Natural killer cell treated with Interleukin-12 subunit alpha and Interleukin-12 subunit beta and Interleukin-15 and Interleukin-18, amount 100 ng/mL, for 72 hours (primary cell): ENCODE measurements at places on chromosomes 5 and 9. TPM values are rescaled to one million over a fixed set of nuclear protein-coding genes. Genes with fewer than 3 reads are reported as not detected.
A peak's percentile ranks its signal among the peaks of the same experiment; 100 is the strongest.

DNA sequence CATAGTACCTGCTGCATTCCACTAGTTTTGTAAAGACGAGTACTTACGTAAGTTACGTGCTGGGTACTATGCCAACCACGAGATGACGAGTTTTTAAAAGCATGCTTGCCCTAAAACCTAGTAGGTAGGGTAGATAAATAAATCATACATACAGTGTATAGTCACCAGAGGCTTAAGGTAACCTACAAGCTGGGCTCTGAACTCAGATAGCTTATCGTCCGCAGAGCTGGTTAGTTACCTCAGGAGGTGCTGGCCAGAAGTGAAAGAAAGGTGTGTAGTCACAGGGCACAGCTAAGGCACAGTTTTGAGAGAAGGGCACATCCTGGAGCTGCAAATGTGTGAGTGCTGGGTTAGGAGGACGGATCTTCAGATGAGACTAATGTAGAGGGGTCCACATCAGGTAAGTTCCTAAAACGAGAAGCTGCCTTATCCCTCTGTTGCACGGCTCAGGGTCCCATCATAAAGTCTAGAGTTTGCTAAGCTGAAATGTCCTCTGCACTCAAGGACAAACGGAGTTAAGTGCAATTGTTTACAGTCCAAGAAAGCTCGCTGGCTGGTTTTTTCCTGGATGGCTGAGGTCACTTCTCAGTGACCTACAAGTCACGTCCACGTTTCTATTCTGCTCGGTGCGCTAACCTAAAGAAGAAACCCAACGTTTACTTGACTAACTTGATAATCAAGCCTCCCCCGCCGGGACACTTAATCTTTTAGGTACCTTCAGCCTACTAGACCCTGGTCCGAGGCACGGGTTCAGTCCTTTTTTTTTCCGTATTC lies 1.1 kb upstream of the SNX24 start:
- H3K4me1 ChIP-seq = peaks cover 14% of the 10 kb centered on the region
- no peak for DNase-seq
- peak overlapping the region; percentile 86 for H3K27ac ChIP-seq
- peaks cover 8% of the 10 kb centered on the region for H3K27me3 ChIP-seq
- peak overlapping the region; percentile 94 for H3K4me3 ChIP-seq

GRCh38 chr5:93307557-93307956 lies 273.5 kb downstream of the NR2F1-AS1 start:
- H3K36me3 ChIP-seq = no peaks in the 10 kb centered on the region
- H3K27ac ChIP-seq = no peak overlapping the region
- H3K27me3 ChIP-seq = no peaks in the 10 kb centered on the region
- no peaks in the 10 kb centered on the region for H3K4me1 ChIP-seq

GRCh38 chr5:135944967-135945560 lies 9.7 kb downstream of the LECT2 start:
- no peaks in the 10 kb centered on the region for H3K36me3 ChIP-seq
- peaks cover 49% of the 10 kb centered on the region for H3K27me3 ChIP-seq
- H3K27ac ChIP-seq = no peak overlapping the region
- no peak for DNase-seq
- H3K4me3 ChIP-seq = no peak overlapping the region

- peaks cover 79% of the 10 kb centered on the region for H3K4me1 ChIP-seq
- peak overlapping the region; percentile 79 for H3K27ac ChIP-seq
- DNase-seq = peak; percentile 84
These were observed 14.1 kb downstream of the SEMA4D start for GRCh38 chr9:89483592-89484474.

- peaks cover 7% of the 10 kb centered on the region for H3K36me3 ChIP-seq
- peaks cover 35% of the 10 kb centered on the region for H3K4me1 ChIP-seq
- peak overlapping the region; percentile 75 for H3K4me3 ChIP-seq
These were observed 101.2 kb downstream of the TRIM36 start for GRCh38 chr5:115068239-115069086.

DNA sequence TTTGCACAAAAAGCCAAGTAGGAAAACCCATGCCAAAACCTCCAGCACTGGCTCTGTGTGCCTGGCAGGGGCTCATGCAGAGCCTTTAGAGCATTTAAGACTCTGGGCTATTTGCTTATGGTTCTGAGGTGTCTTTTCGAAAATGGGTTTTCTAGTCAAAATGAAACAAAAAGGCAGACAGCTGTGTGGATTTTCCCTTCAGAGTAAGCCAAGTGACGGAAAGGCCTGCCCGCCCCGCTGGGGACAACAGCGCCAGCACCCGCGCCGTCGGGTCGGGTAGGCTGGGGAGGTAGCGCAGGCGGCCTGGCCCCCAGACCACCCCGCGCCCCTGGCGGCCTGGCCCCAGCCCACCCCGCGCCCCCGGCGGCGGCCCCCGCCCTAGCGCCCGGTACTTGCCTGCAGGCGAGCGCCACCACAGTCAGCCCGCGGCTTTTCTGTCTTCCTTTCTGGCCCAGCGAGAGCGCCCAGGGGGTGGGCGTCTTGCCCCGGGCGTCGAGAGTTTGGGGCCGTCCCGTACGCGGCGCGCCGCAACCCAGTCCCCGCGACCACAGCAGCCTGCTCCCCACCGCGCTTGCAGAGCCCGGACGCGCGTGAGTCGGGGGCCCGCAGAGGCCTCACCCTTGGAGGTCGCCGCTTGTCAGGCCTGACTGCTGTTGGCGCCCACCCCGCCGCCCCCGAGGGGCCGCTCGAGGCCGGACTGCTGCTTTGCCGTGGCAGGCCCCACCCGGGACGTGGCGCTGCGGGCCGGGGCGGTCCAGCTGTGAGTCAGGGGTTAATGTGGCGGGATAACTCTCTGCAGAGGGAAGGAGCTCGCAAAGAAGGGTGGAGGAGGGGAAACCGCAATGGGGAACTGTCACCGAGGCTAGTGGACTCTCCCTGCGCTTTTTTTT lies at the start of gene TICAM2:
Gene TICAM2, minus strand, starts transcription at position 779 of the 890 bp plus-strand sequence. CDS start 21,223 bp downstream, outside the sequence.
- peak; percentile 85 for DNase-seq
- peaks cover 20% of the 10 kb centered on the region for H3K36me3 ChIP-seq
- H3K27me3 ChIP-seq = no peaks in the 10 kb centered on the region
- H3K4me1 ChIP-seq = peaks cover 35% of the 10 kb centered on the region
- peak within 1 kb of the TSS; percentile 81 for H3K27ac ChIP-seq

GRCh38 chr9:136694163-136694871 lies 7.1 kb upstream of the AGPAT2 start:
- no peak overlapping the region for H3K4me3 ChIP-seq
- DNase-seq = no peak
- H3K27me3 ChIP-seq = peaks cover 7% of the 10 kb centered on the region
- no peak overlapping the region for H3K27ac ChIP-seq

GRCh38 chr5:89043676-89044075 lies 160.7 kb upstream of the MEF2C start:
- DNase-seq = no peak
- H3K36me3 ChIP-seq = peaks cover 4% of the 10 kb centered on the region
- no peak overlapping the region for H3K4me3 ChIP-seq
- H3K27ac ChIP-seq = no peak overlapping the region
- no peaks in the 10 kb centered on the region for H3K27me3 ChIP-seq

DNA sequence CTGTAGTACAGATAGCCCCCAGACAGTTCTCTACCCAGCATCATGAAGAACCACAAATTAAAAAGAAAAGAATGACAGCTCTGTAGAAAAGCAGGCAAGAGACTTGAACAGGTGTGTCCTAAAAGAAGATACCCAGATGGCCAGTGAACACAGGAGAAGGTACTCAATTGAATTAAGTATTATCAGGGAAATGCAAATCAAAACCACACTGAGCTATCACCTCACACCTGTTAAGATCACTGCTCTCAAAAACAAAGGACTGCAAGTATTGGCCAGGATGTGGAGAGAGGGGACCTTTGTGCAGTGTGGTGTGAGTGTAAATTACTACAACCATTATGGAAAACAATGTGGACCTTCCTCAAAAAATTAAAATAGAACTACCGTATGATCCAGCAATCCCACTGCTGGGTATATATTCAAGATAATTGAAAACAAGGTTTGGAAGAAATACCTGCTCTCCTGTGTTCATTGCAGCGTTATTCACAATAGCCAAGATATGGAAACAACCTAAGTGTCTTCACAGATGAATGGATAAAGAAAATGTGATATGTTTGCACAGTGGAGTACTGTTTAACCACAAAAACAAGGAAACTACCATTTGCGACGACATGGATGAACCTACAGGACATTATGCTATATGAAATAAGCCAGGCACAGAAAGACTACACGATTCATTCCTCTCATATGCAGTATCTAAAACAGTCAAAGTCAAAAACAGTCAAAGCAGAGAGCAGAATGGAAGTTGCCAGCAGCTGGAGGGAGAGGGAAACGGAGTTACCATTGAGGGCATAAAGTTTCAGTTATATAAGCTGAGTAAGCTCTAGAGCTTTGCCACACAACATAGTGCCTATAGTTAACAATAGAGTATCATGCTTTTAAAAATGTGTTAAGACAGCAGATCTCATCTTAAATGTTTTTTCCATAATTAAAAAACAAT lies 102.6 kb downstream of the WNK2 start:
- no peak for DNase-seq
- no peaks in the 10 kb centered on the region for H3K4me1 ChIP-seq
- no peaks in the 10 kb centered on the region for H3K36me3 ChIP-seq
- peaks cover 44% of the 10 kb centered on the region for H3K27me3 ChIP-seq

UBE2QL1 gene
- total RNA-seq = not detected

SAP30L gene
- 20.4 TPM for total RNA-seq

LCN9 gene
- total RNA-seq = not detected

DNA sequence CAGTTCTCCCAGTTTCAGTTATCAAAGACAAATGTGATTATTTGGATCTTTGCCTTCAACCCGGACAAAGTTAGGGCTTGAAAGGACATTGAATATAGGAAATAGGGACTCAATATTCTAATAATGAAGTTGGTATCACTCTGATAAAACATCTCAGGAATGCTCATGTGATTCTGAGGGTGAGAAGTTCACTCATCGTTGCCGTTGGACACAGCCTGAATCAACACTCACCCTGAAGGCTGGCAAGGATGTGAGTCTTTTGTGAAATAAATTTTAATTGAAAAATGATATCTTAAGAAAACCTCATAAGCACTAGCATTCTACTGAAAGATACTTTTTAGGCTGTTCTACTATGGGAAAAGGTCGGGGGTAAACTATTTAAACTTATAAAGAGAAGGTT lies 44.8 kb upstream of the C9orf72 start:
- no peaks in the 10 kb centered on the region for H3K4me1 ChIP-seq
- no peak for DNase-seq
- no peak overlapping the region for H3K27ac ChIP-seq
- H3K27me3 ChIP-seq = peaks cover 5% of the 10 kb centered on the region
- no peaks in the 10 kb centered on the region for H3K36me3 ChIP-seq

IPO11 gene
- total RNA-seq = 33.5 TPM

DNA sequence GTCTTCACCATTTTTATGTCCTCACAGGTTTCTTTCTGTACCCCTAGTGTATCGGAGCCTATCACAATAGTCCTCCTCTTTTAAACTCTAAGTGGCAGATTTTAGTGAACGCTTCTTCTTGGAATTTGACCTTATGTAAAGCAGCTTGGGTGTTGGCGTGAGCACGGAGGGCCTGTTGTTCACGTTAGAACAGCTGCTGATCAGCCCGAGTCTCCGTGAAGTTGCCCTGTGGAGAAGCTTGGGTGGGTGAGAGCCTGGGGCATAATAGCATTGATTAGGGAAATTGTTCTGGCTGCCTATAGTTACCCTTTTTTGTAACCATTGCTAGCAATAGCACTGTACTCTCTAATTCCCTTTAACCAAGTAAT lies 167.0 kb upstream of the OTULINL start:
- no peak for DNase-seq
- H3K4me3 ChIP-seq = peak overlapping the region; percentile 82
- H3K36me3 ChIP-seq = no peaks in the 10 kb centered on the region
- H3K27ac ChIP-seq = peak overlapping the region; percentile 43
- H3K4me1 ChIP-seq = peaks cover 51% of the 10 kb centered on the region

LHX6 gene
- not detected for total RNA-seq

GRCh38 chr5:23223846-23224245 lies 283.6 kb upstream of the PRDM9 start:
- no peak for DNase-seq
- no peaks in the 10 kb centered on the region for H3K4me1 ChIP-seq
- no peak overlapping the region for H3K4me3 ChIP-seq
- H3K36me3 ChIP-seq = peaks cover 14% of the 10 kb centered on the region

CCL27 gene
- total RNA-seq = not detected

DNA sequence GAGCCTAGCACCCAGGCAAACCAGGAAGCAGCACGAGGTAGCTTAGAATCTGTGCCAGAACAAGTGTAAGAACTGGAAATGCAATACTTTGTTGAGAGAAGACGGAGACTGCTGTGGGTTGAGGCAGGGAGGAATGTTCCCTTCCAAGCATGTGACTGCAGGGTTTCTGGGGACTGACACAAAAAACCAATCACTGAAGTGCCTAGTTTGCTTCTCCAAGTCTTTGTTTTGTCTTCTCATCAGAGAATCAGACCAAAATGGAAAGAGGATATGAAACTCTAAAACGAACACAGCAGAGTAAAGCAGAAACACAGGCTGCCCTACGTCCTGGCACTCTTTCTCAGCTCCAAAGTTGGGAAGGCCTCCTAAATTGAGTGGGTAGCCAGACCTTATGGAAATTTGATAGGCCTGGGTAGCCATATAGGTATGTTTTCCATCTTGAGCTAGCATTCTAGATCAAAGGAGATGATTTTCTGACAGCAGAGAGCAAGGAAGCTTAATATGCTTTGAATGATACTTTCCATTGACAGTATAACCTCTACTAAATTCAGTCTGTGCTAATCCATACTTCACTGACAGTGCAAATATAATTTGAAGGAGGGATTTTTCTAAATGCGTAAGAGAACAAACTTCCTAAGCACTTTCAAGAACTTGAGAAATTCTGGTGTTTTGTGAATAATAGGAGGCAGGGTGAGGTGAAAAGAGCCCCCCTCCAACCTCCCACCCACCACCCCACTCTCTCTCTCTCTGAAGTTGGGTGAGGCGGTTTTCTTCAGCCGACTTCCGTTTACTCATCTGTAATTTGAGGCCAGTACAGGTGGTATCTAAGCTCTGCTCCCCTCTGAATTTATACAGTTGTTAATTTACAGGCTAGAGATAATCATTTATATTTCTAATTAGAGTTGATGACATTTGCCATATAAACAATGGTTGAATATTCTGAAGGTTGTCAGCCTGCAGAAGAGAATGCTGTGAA lies 5.5 kb downstream of the ADRB2 start:
- H3K4me1 ChIP-seq = peaks cover 89% of the 10 kb centered on the region
- H3K4me3 ChIP-seq = peak overlapping the region; percentile 91
- no peak for DNase-seq
- H3K36me3 ChIP-seq = no peaks in the 10 kb centered on the region
- no peaks in the 10 kb centered on the region for H3K27me3 ChIP-seq

DNA sequence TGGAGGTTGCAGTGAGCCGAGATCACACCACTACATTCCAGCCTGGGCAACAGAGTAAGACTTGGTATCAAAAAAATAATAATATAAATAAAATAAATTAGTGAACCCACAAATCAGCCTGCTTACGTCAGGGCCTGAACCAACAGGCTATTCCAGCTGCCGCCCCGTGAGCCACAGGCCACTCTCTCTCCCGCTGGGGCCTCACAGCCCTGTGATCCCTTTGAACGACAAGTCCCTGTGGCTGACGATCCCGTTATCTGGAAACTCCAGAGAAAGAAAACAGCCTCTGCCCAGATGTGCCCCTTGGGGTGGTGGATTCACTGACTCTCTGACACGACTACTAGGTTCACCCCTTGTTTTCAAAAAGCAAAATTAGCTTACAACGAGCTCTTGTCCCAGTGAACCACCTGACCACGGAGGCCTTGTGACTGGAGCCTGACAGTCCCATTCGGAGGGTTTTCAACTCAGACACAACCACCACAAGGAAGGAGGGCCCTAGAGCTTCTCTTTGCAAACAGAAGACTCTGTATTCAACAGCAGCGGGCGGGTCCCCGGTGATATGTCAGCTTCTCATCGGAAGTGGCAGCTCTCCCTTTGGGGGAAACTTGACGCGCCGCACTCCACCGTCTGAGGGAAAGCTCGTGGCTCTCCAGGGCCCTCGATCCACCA lies 4.4 kb upstream of the DIPK1B start:
- peaks cover 17% of the 10 kb centered on the region for H3K27me3 ChIP-seq
- H3K4me3 ChIP-seq = no peak overlapping the region
- DNase-seq = no peak
- H3K36me3 ChIP-seq = no peaks in the 10 kb centered on the region
- H3K27ac ChIP-seq = no peak overlapping the region

GRIN3A gene
- not detected for total RNA-seq
